ENCODE measurements at places on chromosomes 12 and 14.

- DNase-seq = no peak
Measured at GRCh38 chr12:20883288-20883687, 72.8 kb downstream of the SLCO1B3 start.

- DNase-seq = no peak
Measured at GRCh38 chr14:61179061-61179690, 102.0 kb downstream of the TMEM30B start.

DNA sequence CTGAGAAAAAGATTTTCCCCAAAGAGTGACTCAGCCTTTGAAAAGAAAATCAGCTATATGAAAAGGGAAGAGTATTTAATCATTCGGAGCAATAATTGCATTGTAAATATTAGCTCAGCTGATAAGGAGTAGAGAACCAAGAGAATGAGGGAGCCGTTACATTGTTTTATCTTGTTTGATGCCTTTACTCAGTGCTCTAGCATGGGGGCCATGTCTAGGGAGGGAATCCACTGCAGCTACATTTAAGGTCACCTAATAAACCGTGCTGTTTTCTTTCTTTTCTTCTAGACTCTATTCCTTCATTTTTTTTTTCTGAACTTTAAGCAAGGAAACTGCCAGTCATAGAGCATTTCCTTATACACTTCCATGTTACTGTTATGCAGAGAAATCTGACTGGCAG is 447.0 kb downstream of the DIO2 start:
- no peak for DNase-seq

DNA sequence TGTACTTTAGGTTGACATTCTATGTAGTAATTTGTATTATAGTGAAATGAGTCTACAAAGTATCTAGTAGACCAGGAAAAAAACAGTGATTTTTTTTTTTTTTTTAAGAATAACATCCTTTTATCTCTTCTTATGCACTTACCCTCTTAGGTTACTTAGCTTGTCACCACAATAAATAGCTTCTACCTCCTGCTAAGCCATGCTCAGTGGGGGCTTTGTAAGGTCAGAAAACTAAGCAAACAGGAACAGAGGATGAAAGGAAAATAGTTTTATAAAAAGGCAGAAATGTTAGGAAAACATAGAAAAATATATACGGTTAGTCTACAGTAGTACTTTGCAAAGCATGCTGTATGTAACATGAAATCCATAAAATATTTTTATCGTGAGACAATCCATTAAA is 385.3 kb upstream of the ATXN7L3B start:
- no peak for DNase-seq

- no peak for DNase-seq
Measured at GRCh38 chr12:89389755-89390661, 37.7 kb upstream of the DUSP6 start.

DNA sequence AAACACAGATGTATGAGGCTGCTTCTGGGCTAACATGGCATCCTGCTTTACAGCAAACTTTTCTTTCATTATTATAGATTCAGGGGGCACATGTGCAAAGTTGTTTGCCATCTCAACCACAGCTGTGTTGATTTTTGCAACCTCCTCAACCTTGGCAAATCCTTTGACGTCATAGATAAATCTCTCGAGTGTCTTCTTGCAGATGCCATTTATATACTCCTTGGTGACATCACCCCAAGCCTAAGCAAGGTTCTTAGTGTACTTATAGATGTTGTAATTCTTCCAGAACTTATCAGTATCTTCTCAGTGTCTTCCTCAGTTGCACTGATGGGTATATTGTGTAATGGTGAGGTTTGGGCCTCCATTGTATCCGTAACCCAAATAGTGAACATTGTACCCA is 135.4 kb upstream of the RPH3A start:
- no peak for DNase-seq

GRCh38 chr12:81958406-81958805 is 199.3 kb upstream of the PPFIA2 start:
- DNase-seq = no peak

DNA sequence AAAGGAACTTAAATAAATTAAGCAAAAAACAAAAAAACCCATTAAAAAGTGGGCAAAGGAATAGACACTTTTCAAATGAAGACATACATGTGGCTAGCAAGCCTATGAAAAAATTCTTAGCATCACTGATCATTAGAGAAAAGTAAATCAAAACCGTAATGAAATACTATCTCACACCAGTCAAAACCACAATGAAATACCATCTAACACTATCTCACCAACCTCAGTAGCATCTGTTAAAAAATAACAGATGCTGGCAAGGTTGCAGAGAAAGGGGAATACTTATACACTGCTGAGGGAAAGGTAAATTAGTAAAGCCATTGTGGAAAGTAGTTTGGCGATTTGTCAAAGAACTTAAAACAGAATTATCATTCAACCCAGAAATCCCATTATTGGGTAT is 381.1 kb downstream of the FLRT2 start:
- no peak for DNase-seq

- DNase-seq = no peak
Measured at GRCh38 chr14:102652194-102652593, 59.7 kb downstream of the RCOR1 start.

DNA sequence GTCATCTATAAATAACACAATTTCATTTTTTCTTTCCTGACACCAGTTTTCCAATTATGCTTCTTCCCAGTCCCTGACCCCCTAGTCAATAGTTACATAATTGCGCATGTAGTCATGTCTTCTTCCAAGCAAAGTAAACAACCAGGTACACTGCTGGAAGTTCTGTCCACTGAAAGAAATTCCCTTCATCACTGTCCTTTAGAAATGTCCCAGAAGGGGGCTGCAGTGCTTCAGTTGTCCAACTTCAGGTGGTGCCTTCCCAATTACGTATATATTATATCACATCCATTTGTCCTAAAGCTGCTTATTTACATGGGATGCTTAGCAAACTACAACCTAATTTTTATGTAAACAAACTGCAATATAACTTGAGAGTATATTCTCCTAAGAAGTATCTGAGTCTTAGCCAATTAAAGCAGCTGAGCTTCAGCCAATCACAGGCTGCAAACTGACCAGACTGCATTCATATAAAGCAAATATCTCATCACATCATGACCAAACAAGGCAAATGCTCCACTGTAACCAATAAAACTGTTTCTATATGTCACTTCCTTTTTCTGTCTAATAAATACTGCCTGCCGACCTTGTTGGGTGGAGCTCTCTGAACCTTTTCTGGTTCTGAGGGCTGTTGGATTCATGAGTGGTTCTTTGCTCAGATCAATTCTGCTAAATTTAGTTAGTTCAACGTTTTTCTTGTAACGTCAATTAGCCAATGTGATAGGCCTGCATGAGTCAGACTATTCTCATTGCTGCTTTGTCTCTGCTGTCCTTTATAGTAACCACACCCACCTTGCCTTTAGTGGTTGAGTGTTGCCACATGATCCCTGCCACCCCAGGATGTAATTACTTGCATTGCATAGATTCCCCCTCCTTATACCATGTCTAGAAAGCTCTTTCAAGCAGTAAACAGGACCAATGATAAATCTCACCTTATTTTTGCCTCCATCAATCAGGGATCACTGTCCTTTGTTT is 239.3 kb downstream of the ALG10B start:
- no peak for DNase-seq

Data from HAP-1 (cell line).